ENCODE measurements at places on chromosomes 7 and 10.

DNA sequence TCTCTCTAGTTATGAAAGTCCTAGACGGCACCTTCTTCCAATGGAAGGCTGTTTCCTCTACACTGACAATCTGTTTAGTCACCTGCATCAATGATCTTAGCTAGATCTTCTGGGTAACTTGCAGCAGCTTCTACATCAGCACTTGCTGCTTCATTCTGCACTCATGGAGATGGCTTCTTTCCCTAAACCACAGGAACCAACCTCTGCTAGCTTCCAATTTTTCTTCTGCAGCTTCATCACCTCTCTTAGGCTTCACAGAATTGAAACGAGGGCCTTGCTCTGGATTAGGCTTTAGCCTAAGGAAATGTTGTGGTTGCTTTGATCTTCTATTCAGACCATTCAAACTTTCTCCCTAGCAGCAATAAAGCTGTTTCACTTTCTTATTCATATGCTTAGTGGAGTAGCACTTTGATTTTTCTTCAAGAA lies 24.6 kb downstream of the NAMPT start:
- no peak for DNase-seq

DNA sequence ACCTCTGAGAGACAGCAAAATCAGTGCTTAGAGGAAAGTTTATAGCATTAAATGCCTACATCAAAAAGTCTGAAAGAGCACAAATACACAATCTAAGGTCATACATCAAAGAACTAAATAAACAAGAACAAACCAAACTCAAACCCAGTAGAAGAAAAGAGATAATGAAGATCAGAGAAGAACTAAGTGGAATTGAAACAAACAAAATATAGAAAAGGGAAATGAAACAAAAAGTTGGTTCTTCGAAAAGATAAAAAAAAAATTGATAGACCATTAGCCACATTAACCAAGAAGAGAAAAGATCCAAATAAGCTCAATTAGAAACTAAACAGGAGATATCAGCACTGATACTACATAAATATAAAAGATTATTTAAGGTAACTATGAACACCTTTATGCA lies 280.0 kb upstream of the NRG3 start:
- DNase-seq = no peak

DNA sequence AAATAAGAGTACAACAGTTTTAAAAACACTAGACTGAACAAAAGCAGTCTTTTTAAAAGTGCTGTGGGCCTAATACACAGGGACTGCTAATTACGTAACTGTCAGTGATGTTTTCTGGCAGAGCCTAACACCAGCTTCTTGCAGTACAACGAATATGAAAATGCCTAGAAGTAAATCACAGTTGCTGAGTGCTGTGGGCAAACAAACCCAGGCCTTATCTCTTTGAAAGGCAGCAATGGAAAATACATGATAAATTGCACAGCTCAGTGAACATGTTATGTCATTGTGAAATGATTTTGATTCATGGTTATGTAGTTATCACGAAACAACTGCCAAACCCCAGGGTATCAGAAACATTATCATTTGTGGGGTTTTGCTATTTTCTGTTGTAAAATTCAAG lies 428.4 kb downstream of the GFRA1 start:
- no peak for DNase-seq

- DNase-seq = peak; percentile 36
Observed at GRCh38 chr7:141737118-141737835, 881 bp upstream of the SSBP1 start.

DNA sequence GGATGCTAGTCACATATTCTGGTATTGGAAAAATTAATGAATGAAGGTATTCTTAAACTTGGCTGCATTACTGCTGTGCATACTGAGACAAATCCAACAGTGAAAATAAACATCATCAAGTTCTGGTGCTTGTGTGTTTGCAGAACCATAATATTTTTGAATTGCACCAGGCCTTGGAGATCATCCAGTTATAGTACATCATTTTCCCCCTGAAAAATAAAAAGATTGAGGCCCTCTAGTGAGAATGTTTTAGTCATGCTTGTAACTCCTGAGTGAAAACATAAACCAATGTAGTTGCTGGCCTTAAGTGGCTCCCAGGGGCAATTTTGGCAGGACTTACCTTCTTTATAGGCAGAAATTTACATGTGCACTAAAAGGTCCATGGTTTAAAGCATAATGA lies 218.8 kb upstream of the TMEM229A start:
- no peak for DNase-seq

- DNase-seq = no peak
Observed at GRCh38 chr10:67839951-67840350, 2.0 kb upstream of the DNAJC12 start.

GRCh38 chr7:25424113-25424512 lies 195.8 kb upstream of the NPVF start:
- no peak for DNase-seq

- DNase-seq = no peak
Observed at GRCh38 chr10:50324046-50324445, 72.7 kb upstream of the ASAH2 start.

DNA sequence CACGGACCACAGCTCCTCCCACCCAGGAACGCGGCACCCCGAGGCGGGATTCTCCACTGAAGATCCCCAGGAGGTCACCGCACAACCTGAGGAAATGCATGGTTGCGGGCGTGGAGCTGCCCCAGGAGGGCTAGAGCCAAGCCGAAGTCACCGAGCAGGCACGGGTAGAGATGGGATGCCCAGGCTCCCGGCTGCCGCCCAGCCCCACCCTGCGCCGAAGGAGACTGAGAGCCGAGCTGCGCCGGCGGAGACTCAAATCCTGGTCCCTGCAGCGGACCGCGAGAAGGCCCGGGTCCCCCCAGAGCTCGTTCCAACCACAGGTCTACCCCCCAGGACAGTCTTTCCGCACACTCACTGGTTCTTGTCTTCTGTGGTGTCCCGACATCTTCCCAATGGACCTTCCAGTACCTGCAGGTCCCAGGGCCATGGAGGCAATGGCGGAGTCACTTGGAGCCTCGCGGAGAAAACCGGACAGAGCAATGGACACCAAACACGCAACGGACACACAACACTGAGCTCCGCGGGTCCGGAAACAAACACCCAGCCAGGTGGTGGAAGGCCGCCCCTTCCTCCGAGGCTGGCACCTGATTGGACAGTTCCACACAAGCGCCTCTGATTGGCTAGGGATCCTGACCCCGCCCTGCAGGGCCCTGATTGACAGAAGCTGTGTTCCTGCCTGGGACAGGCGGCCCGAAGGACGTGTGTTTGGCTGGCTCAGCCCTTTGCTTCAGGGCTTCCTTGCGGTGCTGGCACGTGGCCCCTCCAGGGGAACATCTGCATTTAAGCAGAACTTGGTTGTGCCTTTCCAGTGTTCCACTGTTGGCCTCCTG lies 331.9 kb upstream of the NUPR2 start:
- DNase-seq = no peak

DNA sequence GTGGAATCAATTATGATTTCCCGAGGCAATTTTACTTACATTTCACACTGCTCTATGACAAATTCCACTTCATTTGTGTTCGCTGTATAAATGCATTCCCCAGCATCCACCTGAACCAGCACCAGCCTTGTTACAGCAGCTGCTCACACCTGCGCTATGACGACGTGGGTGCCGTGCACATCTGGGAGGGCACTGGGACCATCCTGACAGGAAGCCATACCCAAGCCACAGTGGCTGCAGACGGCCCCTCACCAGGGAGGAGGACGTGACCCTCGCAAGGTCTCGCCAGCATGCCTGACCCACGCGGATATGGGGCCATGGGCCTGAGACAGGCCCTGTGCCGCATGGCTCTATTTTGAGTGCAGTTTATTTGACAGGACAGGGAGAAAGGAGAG lies 201.3 kb downstream of the MAD1L1 start:
- DNase-seq = peak; percentile 62

GRCh38 chr7:47574482-47575329 lies 7.2 kb downstream of the TNS3 start:
- peak; percentile 93 for DNase-seq

DNA sequence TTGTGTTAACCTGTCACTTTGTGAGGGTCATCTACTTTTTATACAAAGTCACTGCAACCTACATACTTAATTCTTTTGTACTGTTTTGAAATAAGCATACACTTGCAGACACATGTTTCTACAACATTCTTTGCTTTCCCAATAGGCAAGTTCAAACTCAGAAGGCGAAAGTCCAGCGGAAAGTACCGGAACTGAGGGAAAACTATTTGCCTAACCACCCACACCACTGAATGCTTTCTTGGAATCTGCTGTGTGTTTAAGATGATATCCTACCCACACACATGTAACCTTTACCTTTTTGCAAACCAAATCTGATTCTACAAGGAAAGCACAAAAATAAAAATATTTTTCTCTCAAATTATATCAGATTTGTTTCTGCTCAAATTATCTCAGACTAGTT lies 139.4 kb upstream of the AGR3 start:
- DNase-seq = no peak

GRCh38 chr10:49564461-49565009 lies 25.6 kb upstream of the ERCC6 start:
- DNase-seq = no peak

GRCh38 chr7:110977127-110977737 lies 113.7 kb upstream of the LRRN3 start:
- DNase-seq = no peak

DNA sequence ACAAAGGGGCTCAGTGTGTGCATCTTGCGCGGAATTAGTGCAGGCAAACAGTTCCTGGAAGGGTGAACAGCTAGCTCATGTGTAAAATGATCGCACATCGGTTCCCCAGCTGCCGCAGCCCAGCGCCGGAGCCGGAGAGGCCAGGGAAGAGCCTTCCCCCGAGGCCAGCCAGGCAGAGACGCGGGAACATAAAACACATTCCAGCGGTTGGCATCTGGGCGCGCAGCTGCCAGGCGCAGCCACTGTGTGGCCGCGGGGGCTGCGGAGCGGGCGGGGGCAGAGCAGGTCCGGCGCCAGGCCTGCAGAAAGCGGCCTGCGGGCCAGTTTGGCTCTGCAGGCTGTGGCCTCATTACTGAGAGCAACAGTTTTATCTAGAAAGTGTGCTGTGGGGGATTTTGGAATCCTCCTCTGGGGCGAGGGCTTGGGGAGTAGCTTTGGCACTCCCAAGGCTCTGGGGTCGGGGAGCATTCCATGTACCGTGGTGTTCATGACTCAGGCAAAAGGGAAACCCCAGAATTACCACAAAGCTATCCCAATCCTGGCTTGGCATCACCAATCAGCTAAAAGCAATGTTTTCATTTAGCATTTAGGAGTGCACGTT lies 74.3 kb downstream of the SAMD9 start:
- no peak for DNase-seq

DNA sequence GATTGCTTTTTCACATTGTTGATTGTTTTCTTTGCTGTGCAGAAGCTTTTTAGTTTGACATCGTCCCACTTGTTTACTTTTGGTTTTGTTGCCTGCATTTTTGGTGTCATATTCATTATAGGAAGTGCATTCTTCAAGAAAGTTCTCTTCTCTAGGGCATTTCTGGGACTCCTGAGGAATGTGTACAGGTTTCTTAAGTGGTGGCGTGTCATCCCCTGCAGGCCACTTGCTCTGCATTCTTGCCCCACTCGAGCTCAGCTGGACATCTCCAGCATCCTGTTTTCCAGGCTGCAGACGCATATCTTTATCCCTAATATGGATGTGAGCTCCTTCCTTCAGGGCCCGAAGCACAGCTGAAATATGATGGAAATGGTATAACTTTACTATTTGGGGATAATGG lies 255.6 kb upstream of the HABP2 start:
- DNase-seq = no peak

DNA sequence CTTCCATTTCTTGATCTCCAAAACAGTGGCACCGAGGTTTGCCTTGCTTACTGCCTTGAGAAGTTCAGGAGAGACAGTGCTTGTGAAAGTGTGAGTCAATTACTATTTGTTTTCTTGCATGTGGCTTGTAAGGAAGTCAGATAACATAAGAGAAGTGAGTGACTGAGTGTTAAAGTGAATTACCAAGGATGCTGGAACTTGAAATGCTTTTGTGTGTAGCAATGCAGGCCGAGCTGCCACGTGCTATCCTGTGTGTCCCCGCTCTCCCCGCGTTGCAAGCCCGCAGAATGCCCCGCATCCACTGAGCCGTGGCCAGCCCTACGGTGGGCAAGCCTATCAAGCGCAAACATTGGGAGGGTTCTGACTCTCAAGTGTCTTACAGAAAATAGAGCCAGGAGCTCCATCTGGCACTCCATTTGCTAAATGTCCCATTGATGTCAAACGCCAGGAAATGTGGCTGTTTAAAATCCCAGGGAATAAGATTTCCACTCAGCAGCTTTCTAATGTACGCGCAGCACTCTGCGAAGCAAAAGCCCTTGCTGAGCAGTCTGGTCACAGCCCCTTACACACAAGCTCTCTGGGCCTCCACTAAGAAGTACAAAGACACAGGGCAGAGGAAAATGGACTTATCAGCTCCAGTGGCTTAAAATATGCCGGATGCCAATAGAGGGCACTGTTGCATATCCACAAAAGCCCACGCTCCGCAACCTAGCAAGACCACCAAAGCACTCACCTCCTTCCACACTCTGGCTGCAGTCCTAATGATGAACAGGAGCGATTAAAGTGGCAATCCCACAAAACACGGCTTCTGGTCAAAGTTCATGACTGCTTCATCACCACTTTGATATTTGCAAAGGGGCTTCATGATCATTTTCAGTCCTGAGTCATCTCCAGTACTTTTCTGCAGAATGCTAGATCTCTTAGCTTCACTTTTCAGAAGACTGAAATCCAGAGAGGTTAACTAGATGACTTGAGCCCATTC lies 158.0 kb upstream of the ITGB1 start:
- DNase-seq = peak; percentile 55

DNA sequence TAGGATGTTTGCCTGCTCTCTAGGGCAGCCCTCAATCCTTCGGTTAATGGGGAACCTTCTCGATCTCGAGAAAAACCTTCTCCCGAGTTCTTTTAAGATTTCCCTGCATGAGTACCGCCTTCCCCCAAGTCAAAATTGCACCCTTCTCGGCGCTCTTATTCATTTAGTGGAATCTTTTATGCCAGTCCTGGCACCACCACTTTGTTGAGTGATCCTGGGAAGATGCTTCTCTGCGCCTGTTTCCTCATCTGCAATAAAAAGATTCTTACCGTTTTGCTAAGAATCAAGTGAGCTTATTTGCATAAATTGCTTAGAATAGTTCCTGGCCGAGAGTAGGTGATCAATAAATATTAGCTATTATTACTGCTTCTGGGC lies 697 bp downstream of the ARPC1A start:
- DNase-seq = peak; percentile 11

DNA sequence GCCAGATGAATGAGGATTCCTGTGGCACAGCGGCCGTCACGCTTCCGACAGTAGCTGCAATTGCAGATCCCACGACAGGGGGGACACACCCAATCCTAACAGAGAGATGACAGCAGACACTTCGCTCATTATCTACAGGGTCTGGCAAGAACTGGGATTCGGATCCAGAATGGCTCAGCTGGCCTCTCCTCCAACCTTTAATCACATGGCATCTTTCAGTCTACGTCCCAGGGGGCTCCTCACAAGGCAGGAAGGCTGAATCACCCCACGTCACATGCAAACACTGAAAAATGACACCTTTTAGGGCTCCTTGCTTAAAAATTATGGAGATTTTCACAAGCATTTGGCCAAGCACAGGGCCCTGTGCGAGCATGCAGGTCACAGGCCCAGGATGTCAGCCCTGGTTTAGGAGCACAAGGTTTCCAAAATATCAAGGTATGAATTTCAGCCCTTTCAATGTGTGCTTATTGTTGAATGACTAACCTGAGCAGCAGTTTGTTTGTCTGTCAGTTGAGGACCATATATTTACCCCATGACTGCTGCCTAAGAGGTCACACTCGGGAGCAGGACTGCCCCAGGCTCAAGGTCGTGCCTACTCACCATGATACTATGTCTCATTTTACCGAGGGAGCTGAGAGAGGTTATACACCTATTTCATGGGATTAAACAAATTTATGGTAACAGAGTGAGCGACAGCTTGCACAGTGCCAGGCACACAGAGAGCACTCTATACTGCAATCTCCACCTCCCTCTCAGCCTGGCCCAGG lies 42.5 kb downstream of the CDCA7L start:
- no peak for DNase-seq

- no peak for DNase-seq
Observed at GRCh38 chr10:46006219-46006618, 24.2 kb downstream of the NCOA4 start.

Data from OCI-LY7 (cell line).